ENCODE measurements at places on chromosomes 12 and 14.
A peak's percentile ranks its signal among the peaks of the same experiment; 100 is the strongest.

GRCh38 chr12:11895421-11896078, 175.2 kb upstream of the BCL2L14 start:
- no peak for DNase-seq

- no peak for DNase-seq
Observed at GRCh38 chr12:27859648-27860047, 79.6 kb upstream of the MANSC4 start.

GRCh38 chr12:49776413-49776812, 35.1 kb downstream of the TMBIM6 start:
- peak; percentile 86 for DNase-seq

GRCh38 chr14:64053694-64054669, 201.2 kb downstream of the SYNE2 start:
- no peak for DNase-seq

DNA sequence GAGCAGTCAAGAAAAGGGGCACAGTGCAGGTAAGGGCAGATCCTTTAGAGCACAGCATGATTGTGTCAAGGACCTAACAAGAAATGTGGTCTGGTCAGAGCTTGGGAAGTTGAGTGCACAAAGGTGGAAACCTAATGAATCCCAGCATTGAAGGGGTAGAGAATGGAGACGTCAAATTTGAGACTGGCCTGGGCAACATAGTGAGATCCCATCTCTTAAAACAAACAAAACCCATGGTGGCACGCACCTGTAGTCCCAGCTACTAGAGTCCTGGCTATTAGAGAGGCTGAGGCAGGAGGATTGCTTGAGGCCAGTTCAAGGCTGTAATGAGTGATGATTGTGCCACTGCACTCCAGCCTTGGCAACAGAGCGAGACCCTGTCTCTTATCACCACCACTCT, 37.0 kb upstream of the CCDC88C start:
- DNase-seq = no peak
